T-helper 17 cell (primary cell): ENCODE measurements at places on chromosomes 5 and 9. TPM values are rescaled to one million over a fixed set of nuclear protein-coding genes. Genes with fewer than 3 reads are reported as not detected.

Gene CEL
- 0.42 TPM for total RNA-seq

Gene PHYHD1
- 0.45 TPM for total RNA-seq

Gene GLDC
- 1.1 TPM for total RNA-seq

- peaks cover 2% of the 10 kb centered on the region for H3K36me3 ChIP-seq
- no peak overlapping the region for H3K27ac ChIP-seq
- H3K4me1 ChIP-seq, result peaks cover 6% of the 10 kb centered on the region
- no peak for DNase-seq
- no peak overlapping the region for H3K4me3 ChIP-seq
Measured at GRCh38 chr9:92503156-92503555, 20.9 kb upstream of the ASPN start.

- H3K4me1 ChIP-seq, result no peaks in the 10 kb centered on the region
- peaks cover 15% of the 10 kb centered on the region for H3K27me3 ChIP-seq
- no peak overlapping the region for H3K27ac ChIP-seq
- no peak for DNase-seq
- no peak overlapping the region for H3K4me3 ChIP-seq
- H3K36me3 ChIP-seq, result no peaks in the 10 kb centered on the region
Measured at GRCh38 chr5:59436364-59437148, 457.0 kb downstream of the PDE4D start.

GRCh38 chr5:142079306-142079721, 29.3 kb upstream of the NDFIP1 start:
- H3K27ac ChIP-seq, result peak overlapping the region; percentile 41
- no peaks in the 10 kb centered on the region for H3K36me3 ChIP-seq
- H3K4me1 ChIP-seq, result no peaks in the 10 kb centered on the region
